ENCODE measurements at places on chromosomes 7 and 10.

- DNase-seq: no peak
These were observed 99.0 kb downstream of the GNAT3 start for GRCh38 chr7:80412842-80413241.

- no peak for DNase-seq
These were observed 67.6 kb upstream of the CAV2 start for GRCh38 chr7:116431787-116432526.

- no peak for DNase-seq
These were observed 50.6 kb upstream of the CELF2 start for GRCh38 chr10:10967029-10967428.

DNA sequence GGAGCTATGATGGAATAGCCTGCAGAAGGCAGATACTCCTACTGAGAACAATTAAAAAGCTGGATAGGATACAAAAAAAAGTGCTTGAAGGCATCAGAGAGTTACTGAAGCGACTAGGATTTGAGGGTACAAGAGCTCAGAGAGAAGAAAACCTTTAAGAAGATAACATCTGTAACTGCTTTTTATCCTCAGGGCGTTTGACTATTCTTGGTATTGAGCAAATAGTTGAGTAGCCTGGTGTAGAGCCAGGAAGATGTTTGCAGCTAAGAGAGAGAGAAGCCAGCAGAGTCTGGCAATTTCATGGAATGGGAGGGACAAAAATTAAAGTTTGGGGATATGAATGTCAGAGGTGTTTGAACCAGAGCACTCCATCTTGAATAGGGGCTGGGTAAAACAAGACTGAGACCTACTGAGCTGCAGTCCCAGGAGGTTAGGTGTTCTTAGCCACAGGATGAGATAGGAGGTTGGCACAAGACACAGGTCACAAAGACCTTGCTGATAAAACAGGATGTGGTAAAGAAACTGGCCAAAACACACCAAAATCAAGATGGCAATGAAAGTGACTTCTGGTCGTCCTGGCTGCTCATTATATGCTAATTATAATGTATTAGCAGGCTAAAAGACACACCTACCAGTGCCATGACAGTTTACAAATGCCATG, 428.8 kb downstream of the SH2D4B start:
- DNase-seq: no peak

DNA sequence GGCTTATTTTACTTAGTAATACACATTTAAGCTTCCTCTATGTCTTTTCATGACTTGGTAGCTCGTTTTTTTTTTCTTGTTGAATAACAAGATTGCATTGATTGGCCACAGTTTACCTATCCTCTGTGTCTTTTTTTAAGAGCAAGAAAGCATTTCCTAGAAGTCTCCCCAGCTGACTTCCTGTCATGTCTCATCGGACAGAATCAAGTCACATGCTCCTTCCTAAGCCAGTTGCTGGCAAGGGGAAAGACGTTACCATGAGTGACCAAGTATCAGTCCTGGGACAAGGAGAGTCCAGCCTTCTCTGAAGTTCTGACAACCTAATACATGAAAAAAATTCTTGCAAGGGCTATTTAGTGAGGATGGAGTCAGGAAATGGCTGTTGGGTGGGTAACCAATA, 24.9 kb upstream of the SFRP5 start:
- no peak for DNase-seq

- DNase-seq: no peak
These were observed 14.8 kb downstream of the ITIH5 start for GRCh38 chr10:7651853-7652470.

- no peak for DNase-seq
These were observed 231.3 kb upstream of the NPY start for GRCh38 chr7:24052572-24053260.

DNA sequence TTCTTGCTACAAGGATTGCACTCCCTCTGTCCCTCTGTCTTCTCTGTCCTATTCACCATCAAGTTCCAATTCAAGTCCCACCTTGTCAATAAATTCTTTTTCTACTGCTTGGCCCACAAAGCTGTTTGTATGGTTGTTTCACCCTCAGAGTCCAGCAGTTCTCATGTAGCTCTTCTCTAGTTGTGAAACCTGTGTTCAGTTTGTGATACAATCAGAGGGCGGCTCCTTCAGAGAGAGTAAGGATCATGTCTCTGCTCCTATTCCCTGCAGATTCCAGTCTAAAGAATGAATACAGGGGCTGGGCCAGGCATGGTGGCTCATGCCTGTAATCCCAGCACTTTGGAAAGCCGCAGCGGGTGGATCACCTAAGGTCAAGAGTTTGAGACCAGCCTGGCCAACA, 126.6 kb upstream of the BET1 start:
- DNase-seq: no peak
